HCEC 1CT (cell line): ENCODE measurements at places on chromosomes 4 and X.

DNA sequence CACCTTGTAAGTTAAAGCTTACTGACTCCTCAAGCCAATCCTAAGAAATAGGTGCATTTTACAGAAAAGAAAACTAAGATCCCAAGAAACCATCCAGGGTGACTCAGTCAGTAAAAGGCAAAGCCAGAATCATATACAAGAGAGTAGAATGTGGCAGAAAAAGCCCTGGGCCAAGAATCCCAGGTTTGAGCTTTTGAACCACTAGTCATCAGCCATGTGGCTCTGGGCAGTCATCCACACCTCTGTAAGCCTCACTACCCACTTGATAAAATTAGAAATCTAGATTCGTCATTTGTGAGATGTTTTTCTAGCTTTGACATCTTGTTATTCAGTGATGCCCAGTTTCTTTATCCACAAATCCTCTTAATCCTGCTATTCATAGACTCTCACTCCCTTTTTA, 122.2 kb upstream of the PDE5A start:
- no peak for DNase-seq

DNA sequence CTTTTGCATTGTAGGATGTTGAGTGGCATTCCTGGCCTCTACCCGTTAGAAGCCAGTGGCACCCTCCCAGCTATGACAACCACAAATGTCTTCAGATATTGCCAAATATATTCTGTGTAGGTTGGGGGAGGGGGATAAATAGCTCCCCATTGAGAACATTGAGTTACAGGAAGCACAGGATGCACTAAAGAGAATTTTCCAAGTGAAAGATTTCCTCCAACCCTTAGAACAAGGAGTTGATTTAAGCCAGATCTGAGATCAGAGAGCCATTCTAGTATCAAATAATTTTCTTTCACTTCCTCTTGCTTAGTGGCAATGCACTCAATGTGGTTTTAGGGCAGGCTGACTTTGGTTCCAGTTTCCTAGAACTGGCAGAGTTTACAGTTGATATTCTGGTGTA, 436.6 kb downstream of the C4orf33 start:
- DNase-seq = no peak

DNA sequence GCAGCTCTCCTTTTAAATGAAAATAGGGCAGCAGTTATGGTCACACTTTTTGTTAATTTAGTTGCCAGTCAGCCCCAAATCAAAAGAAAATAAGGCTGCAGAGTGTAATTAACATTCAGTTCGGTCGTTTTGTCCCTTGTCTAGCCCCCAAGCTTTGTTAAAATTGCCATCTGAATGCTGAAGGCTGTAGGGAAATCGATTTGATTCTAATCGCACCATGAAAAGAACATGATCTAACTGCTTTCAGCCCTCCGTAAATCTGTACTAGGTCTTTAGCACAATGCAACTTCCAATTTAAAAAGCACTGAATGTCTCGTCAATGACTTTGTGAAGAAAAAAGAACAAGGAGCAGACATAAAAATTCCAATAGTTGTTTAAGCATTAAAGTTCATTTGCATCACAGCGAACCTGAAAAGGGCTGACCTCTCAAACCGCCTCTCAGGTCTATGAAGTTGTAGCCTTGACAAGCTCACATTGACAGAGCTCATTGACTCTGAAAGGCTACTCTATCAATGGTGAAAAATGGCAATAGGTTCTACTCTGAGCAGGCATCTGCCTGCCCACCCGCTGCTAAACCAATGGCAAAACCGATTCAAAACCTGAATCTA, 48.9 kb downstream of the CHIC2 start:
- no peak for DNase-seq

DNA sequence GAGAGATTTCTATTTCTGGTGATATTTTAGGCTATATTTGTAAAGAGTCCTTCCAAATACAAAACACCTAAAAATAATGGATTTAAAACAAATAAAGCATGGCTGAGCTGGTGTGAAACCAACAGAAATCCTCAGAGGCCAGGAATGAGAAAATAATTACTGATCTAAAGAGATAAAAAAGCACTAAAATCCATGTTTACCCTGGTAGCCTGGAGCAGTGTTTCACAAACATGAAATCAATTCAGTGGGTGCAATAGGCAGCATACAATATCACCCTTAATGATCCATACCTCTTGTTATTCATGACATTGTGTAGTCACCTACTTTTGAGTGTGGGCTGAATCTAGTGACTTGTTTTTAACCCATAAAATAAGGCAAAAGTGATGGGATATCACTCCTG, 14.6 kb downstream of the PFKFB1 start:
- DNase-seq = no peak

DNA sequence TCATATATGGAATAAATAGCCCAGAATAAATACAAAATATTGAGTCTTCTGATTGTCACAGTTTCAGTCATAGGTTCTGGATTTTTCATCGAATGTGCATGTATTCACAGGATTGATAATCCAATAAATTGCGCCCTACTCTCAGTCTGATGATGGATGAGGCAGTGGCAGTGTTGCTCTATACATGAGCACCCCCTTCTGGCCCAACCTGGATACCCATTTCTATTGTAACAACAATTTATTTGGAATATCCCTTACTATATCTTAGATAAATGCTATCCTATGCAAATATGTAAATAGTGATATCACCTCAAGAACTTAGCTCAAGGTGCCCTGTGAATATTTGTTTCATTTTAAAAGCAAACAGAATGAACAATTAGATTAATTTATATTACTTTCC, 733.7 kb upstream of the PABPC4L start:
- DNase-seq = no peak

GRCh38 chr4:40848940-40849339, 99.2 kb downstream of the NSUN7 start:
- no peak for DNase-seq

- DNase-seq = peak; percentile 20
These were observed 1054.5 kb upstream of the PABPC4L start for GRCh38 chr4:135256111-135256510.

- no peak for DNase-seq
These were observed 2.7 kb downstream of the ABCD1 start for GRCh38 chrX:153727123-153727931.

GRCh38 chr4:38034986-38035882, 75.0 kb downstream of the PTTG2 start:
- DNase-seq = peak; percentile 43

GRCh38 chr4:99404595-99405287, 30.4 kb downstream of the ADH7 start:
- DNase-seq = peak; percentile 80

- no peak for DNase-seq
These were observed 5.0 kb downstream of the COX18 start for GRCh38 chr4:73064536-73064935.

- DNase-seq = no peak
These were observed 147.7 kb upstream of the GYPA start for GRCh38 chr4:144288011-144288903.

GRCh38 chr4:133623847-133624246, 474.8 kb downstream of the PCDH10 start:
- no peak for DNase-seq

- DNase-seq = no peak
These were observed 40.9 kb upstream of the ANXA3 start for GRCh38 chr4:78510681-78511080.

DNA sequence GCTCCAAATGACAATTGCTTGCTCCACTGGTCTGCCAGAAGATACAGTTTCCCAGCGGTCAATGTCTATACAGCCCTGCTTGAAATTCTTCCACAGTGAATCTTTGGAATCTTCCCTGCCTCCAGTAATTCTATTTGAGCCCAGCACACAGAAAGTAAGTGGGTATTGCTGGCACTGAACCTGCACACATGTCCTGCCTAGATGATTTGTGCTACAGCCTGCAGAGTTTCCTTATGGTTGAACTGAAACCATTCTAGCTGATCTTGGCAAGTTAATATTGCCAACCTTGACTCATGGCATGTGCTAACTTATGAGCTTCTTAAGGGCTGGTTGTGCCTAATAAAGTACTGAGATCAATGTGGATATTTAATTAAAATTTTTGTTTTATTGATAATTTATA, 553.8 kb upstream of the GNPDA2 start:
- no peak for DNase-seq

DNA sequence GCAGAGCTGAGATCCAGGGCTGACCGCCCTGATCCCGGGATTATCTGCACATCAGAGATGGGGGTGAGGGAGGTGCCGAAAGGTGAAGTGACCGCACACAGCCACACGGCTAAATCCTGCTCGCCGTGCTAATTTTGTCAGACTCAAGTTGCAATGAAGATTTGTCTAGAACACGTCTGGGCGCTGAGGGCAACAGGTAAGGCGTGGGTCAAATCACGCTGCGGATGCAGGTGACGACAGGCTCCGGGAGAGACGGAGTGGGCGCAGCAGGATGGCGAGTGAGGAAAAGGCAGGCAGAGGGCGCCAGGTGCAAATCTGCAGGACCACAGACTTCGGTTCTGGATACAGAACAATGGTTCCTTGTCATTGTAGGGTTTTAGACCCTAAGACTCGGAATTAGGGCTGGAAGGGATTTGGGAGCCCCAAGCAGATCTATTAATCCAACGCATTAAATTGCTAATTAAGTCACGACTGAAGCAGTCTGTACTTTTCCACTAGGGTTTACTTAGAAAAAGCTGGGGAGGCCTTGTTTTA, 1.9 kb upstream of the TBC1D14 start:
- peak; percentile 3 for DNase-seq
